Aorta (tissue), 5 donors: ENCODE measurements at places on chromosomes 4 and X.
A peak's percentile ranks its signal among the peaks of the same experiment; 100 is the strongest.

GRCh38 chr4:70704215-70704930 is 16.0 kb downstream of the UTP3 start:
- peak; percentile 86 for DNase-seq

GRCh38 chr4:5341526-5341925 is 290.2 kb downstream of the STK32B start:
- DNase-seq = no peak

DNA sequence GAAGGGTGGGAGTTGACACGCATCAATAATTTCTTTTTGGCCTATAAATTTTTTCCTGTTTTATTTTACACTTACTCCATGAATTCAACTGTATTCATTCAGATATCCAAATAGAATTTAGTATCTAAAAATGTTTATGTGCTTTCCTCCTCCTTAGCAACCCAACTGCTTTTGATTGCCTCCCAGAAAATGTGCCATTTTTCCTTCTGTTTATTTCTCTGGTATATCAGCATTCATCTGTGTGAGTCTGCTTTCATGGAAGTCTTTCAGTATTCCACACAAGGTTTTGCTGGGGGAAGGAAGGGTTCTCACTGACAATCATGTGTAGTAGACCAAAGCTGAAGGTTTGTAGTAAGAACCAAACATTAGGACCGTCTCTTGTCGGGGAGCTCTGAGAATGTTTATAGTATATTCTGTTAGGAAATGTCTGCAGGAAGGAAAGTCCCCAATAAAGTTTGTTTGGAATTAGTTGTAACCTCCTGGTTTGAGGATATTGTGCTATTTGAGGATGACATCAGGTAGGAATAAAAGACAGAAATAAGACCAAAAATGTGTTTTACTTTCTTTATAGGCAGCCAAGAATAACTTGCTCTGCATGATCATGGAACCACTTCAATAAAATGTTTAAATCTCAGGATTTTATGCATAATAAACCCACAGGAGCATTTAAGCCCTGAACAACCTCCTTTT is 673.6 kb upstream of the INTU start:
- no peak for DNase-seq

DNA sequence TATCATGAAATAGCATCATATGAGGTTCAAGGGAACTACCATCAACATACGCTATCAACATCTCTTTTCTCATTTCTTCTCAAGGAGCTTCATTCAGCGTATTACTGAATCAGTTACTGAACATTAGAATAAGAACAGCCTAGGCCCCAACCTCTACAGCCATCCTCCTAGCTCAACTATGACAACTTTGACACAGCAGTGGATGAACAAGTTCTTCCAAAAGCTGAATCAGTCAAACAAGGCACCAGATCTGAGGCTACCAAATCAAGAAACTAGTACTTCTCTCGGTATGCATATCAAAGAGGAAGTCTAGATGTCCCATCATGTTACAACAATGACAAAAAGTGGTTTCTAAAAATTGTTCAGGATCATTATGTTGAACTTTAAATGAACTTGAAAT is 57.4 kb downstream of the GATB start:
- DNase-seq = no peak

- DNase-seq = no peak
Measured at GRCh38 chrX:43643201-43643600, 12.9 kb upstream of the MAOA start.

DNA sequence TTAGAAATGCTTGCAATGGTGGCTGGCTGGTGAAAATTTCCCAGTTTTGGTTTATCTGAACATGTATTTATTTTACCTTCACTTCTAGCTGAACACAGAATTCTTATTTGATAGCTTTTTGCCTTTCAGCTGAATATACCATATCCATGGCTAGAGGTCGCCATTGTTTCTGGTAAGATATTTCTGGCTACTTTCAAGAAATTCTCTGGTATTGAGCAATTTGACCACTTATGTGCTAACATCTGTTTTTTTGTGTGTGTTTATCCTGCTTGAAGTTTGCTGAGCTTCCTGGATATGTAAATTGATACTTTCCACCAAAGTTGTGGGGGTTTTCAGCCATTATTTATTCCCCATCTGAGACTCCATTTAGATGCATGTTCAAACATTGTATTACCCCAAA is 75.4 kb downstream of the FBXW7 start:
- no peak for DNase-seq

- DNase-seq = no peak
Measured at GRCh38 chr4:187006189-187006618, 282.5 kb upstream of the FAT1 start.

- no peak for DNase-seq
Measured at GRCh38 chrX:6053141-6053540, 175.5 kb downstream of the NLGN4X start.

- DNase-seq = no peak
Measured at GRCh38 chr4:64230709-64231310, 178.4 kb downstream of the TECRL start.

GRCh38 chrX:110402850-110403221 is 44.2 kb downstream of the RTL9 start:
- no peak for DNase-seq

DNA sequence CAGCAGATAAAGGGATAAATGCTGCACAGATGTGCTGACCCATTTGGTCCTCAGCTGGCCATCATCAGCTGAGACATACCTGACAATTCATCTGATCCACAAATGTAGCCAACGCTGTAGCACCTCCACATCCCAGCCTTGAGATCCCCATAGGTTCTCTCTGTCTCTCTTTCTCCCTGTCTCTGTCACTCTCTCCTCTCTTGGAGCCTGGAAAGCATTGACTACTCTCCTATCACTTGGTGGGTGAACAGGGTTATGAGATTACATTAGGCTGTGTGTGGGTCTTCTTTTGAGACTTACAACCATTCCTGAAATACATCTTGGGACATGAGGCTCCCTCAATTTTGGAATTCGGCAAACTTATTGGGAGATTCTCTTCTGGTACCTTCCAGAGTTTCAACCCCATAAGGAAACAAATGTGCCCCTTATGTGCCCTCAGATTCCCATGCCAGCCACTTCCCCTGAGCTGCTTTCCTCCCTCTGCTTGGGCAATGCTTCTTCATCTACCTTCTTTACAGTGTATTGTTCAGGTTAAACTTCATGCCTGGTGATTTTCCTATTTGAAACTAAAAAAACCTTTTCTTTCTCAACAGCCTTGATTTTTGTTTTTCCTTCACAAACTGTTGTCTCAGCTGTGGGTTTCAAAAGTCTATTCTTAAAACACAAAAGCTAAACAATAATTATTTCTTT is 29.1 kb upstream of the FGF2 start:
- no peak for DNase-seq
